Stimulated activated CD4-positive, alpha-beta T cell treated with anti-CD3 and anti-CD28 coated beads, Interleukin-12 subunit alpha, Interleukin-12 subunit beta, amount 100 ng/mL, for 48 hours (primary cell): ENCODE measurements at places on chromosomes 6 and 20.

DNA sequence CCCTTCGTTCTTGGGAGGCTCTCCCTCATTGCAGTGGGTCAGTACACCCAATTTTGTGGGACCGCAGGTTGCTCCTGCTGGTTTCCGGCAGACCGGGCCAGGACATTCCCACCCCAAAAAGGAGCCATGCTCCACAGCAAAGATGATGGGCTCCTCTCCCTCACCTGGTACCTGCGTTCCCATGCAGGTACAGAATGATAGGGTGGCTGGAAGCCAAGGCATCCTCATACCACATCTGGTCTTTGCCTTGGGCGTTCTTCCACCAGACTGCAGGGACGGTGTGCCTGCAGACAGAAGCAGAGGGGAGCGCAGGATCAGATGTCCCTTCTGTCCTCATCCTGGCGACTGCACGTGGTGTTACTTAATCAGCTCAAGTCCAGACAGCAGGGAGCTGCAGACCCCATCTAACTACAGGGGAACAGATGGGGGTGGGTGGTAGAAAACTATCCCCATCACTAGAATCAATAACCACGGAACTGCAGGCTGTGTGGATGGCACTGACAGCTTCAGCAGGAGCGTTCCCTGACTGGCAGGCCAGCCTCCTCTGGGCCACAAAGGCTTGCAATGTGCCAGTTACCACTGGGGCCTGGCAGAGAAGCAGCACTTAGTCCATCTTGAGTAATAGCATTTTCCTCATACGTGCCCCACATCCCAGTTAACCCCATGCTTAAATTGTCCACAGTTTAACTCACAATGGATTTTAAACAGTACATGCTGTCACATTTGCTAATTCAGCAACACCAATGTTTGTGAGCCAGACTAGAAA lies 70.4 kb downstream of the ABHD12 start:
- no peak for DNase-seq

DNA sequence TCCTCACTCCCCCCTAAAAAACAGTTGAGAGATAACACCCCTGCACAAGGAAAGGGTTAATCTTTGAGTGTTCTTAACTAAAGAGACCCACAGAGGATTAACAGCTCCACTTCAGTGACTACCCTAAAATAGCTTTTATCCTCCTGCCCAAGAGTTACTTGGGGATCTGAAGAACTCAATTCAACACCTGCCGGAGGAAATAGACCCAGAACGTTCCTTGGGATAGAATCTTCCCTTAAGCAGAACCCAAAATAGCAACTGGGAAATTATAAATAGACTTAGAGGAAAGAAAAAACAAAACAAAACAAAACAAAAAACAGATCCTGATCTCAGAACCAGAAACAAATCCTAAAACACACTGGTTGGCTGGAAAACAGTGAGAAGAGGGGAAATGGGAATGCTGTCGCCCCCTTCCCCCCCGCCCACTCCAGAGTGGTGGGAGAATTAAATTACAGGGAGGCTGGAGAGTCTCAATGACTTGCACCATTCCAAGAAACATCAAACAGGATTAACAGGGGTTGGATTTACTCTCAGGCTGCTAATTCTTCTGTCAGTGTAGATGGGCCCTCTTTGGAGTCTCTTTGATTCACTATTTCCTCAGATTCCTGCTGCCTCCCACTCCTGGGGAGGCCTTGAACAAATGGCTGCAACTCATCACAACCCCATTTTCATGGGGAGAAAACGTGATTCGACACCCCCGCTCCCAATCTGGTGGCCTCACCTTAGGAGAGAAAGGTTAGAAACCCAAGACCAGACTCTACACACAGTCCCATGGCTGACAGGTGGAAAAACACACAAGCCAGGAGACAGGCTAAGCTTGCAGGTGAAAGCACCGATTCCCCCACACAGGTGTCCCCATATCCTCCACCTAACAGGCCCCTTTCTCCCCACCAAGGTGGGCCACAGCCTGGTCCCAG lies 1.4 kb downstream of the PLAGL2 start:
- no peak for DNase-seq

- DNase-seq: no peak
These were observed 203.5 kb upstream of the CITED2 start for GRCh38 chr6:139577763-139578604.

- DNase-seq: no peak
These were observed 29.1 kb downstream of the WRNIP1 start for GRCh38 chr6:2794171-2794730.

- DNase-seq: no peak
These were observed 99.7 kb downstream of the ZMYND8 start for GRCh38 chr20:47256668-47257236.

- no peak for DNase-seq
These were observed 1.8 kb upstream of the LRRC73 start for GRCh38 chr6:43511824-43512415.

GRCh38 chr6:105485456-105485855 lies 82.6 kb upstream of the PREP start:
- no peak for DNase-seq

- no peak for DNase-seq
These were observed 512.3 kb downstream of the TFAP2B start for GRCh38 chr6:51330971-51331370.

- DNase-seq: peak; percentile 4
These were observed 330.9 kb upstream of the CDH4 start for GRCh38 chr20:60921022-60921622.

DNA sequence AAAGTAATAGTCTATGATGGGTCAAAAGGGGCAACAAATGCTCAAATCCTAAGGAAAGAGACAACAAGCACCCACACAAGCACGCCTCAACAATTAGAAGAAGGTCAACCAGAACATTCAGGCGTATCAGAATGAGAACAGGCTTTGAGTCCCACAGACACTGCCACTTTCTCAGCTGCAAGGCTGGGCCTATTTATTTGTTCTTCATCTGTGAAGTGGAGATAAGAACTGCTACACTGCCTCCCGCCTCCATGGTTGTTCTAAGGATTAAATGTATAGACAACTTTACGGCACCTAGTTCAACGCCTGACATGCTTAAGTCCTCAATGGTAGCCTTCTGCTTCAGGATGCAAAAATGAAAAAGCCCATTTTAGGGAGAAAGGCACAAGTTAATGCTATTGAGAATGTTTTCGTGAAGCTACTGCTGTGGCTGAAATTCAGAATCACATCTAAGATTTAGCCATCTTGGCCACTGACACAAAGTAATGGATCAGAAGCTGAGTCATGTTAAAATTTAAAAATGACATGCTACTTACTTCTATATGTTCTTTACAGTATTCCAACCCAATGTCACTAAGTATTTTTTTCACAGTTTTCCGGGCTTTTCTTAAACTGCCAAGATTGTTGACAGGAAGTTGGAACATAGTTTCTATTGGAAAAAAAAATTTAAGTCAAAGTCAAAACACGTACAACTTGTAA lies 27.7 kb downstream of the ADNP start:
- DNase-seq: no peak

- no peak for DNase-seq
These were observed 34.7 kb downstream of the PLAGL1 start for GRCh38 chr6:143973097-143973966.

- no peak for DNase-seq
These were observed 52.4 kb upstream of the RNF24 start for GRCh38 chr20:4067600-4068261.

GRCh38 chr6:170529839-170530469 lies 23.2 kb downstream of the PSMB1 start:
- DNase-seq: peak; percentile 43

DNA sequence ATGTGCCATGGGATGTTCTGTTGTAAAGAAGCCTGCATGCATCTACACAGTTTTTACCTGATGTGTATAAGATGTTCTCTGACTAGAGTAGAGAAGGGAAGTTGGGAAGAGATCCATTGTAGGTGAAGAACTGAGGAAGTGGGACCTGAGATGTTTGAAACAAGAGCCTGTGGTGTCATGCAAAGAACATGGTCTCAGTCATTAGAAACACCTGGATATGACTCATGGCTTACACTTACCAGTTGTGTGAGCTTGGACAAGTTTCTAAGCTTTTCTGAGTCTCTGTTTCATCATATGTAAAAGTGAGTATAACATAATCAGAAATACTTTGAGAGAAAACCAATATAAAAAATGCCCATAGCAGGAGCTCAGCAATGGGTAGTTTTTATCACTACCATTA lies 51.9 kb upstream of the SEC63 start:
- DNase-seq: no peak

DNA sequence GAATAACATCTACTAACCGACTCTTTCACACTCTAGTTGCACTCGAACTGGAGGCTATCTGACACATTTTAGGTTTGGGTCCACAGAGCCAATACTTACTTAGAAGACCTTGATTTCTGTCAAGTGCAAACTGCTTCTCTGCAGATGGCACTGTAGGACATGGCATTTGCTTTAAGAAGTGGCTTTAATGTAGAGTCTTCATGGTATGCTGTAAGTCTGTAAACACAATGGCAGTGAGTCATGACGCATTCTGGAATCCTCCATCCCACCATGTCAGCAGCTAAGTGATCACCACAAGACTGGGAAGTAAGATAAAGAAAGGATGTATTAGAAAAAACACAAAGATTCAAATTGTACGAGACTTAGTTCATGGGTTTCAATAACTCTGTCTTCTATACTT lies 377.0 kb upstream of the NOX3 start:
- DNase-seq: no peak

DNA sequence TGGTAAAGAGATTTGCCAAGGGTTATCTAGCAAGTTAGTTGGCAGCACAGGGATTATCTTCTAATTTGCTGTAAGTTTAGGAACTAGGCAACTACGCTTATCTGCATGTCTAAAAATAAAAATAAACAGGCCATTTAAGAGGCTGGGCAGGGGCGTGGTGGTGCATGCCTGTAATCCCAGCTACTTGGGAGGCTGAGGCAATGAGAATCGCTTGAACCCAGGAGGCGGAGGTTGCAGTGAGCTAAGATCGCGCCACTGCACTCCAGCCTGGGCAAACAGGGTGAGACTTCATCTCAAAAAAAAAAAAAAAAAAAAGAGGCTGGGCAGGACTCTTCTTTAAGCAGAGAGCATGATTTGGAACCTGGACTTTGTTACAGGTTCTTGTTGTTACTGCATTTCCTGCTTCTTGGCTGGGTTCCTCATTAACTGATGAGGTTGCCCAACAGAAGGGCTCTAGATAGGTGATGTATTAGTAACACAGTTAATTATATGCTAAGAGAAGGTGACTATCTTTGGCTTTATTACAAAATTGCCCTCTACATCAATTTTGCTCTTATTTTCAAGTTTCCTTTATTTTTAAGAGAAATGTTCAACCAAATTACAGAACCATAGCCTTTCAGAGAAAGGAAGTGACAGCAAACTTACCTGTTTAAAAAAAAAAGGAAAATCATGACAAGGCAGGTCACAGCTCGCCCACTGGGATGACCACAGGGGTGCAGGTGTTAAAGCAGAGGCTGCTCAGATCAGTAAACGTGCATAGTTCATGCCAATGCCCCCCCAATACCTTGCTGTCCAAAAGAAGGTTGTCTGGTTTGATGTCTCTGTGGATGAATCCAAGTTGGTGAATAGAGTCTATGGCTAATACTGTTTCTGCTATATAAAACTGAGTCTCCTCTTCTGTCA lies 32.5 kb downstream of the STK38 start:
- DNase-seq: no peak

DNA sequence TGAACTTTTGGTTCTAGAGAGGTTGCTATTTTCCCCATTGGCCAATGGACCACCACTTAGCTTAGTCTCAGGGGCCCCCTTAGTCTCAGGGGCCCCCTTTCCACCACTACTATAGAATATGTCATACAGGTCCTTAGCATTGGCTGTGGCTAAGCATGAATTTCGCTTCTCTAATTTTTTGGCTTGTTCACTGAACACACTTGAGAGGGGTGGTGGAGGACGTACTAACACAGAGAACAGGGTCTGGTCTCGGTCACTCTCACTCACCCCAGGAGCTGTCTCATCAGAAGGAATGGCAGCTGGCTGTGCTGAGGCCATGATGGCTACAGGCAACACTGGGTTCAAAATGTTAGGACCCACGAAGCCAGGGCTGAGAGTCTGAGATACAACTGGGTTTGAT lies 30.3 kb downstream of the ZNF318 start:
- DNase-seq: no peak

- DNase-seq: no peak
These were observed 631 bp downstream of the RAET1L start for GRCh38 chr6:150024646-150025155.

GRCh38 chr20:49796600-49797343 lies 15.9 kb upstream of the SLC9A8 start:
- no peak for DNase-seq
